ENCODE measurements at places on chromosomes 11 and 22. TPM values are rescaled to one million over a fixed set of nuclear protein-coding genes. Genes with fewer than 3 reads are reported as not detected.

- no peak for DNase-seq
Observed at GRCh38 chr11:14451825-14452224, 47.8 kb downstream of the COPB1 start.

The SMTNL1 gene
- total RNA-seq, result not detected

DNA sequence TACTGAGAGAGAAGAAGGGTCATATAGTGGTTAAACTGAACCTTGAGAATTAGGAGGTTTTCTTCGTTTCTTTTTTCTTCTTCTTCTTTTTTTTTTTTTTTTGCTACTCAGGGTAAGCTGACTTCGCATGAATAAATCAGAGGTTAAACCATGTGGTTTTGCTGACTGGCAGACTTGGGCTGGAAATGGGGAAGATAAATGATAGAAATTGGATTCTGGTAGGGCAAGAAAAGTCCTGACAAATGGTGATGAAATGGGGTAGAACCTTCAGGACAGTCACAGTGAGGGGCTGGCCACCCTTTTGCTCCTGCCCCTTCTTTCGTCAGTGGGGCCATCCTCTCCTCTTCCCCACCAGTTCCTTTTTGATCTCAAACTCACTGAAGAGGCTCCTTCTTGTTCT lies 1.6 kb upstream of the SWAP70 start:
- DNase-seq, result no peak

- peak; percentile 3 for DNase-seq
Observed at GRCh38 chr11:1193326-1194230, 29.3 kb upstream of the MUC5B start.

The NXPE1 gene
- total RNA-seq, result not detected

DNA sequence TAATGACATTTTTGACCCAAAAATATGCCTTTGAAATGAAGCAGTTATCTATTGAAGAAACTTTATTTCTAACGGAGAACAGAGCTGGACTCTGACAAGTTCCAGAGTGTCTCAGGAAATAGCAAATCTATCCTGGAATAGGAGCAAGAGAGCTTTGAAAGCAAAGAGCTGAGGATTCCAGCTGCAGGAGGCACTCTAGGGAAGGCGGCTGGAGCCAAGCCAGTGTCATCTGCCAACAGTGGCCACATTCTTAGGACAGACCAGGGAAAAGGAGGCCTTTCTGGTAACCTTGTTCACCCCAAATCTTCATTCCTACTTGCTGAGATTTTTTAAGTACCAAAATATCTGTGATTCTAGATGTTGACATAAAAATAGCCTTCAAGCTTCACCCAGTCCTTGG lies 493.5 kb upstream of the B3GAT1 start:
- DNase-seq, result no peak

GRCh38 chr11:132114185-132114584 lies 743.8 kb downstream of the NTM start:
- peak; percentile 10 for DNase-seq

- DNase-seq, result no peak
Observed at GRCh38 chr22:44482776-44483175, 15.3 kb downstream of the RTL6 start.

The OR52E8 gene
- total RNA-seq, result not detected

The GAL3ST1 gene
- 0.29 TPM for total RNA-seq

DNA sequence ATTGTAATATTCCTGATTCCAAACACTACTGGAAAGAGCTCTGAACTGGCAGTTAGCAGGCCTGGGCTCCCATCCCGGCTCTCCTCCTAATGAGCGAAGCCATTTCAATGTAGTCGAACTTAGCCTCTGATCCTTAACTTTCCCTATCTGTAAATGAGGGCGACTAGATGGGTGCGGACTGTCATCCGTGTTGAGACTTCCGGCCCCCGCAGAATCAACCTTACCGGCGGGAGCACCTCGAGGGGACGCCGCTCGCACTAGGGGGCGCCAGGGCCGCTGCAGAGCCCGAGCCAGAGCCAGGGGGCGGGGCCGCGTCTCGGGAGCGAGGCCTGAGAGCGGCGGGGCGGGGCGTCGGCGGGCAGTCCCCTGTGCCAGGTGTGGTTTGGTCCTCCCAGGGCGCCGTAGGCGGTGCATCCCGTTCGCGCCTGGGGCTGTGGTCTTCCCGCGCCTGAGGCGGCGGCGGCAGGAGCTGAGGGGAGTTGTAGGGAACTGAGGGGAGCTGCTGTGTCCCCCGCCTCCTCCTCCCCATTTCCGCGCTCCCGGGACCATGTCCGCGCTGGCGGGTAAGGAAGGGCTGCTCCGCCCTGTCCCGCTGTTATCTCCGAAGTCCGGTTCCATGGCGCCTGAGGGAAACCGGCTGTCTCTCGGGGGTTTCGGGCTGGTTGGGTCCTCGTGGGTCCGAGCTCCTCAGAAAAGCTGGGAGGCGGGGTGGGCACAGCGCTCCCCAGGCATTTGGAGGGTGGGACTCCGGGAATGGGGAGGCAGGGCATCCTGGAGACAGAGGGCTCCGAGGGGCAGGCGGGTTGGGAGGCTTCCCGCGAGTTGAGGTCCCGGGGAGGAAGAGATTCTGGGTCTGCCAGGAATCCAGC lies at the start of gene LIMK2:
LIMK2 (plus strand) TSS at position 437 of the 869 bp plus-strand sequence; CDS start at position 548, 111 bp downstream.
- peak; percentile 98 for DNase-seq

The OR6T1 gene
- not detected for total RNA-seq

DNA sequence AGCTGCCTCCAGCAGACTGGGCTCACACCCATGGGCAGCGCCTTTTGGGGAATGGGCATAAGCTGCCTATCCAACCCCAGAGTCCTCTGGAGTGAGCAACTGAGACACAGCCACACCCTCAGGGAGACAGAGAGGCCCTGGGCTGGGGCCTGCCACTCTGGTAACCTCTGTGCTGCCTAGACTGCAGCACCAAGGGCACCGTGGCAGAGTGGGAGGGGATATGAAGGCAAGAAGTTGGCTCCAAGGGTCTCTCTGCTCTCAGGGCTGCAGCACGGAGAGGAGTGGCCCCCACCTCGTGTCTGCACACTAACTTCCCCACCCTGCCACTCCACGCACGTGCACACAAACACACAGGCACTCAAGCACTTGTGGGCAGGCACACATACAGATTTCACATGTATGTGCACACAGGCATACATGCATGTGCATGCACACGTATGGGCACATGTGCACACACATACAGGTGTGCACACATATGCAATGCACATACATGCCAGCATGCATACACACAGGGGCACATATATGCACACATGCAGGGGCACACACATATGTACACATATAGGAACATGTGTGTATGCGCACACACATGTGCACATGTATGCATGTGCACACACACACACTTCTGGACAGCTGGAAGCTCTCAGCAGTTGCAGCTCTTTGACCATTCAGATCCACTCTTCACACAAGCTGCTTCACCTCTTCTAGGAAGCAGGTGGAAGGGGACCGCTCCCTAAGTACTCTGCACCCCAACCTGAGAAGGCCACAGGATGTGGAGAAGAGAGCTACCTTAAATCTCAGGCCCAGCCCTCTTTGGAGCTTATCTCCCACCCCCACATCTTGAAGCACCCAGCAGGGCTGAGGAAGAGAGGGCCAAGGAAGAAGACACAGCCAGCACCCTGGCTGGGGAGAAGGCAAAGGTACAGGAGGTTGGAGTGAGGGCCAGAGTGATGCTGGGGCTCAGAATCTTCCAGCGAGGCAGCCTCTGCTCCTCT lies 4.3 kb downstream of the IGSF9B start:
- DNase-seq, result no peak

The ENTHD1 gene
- total RNA-seq, result 0.64 TPM

The USP2 gene
- total RNA-seq, result 0.35 TPM

- no peak for DNase-seq
Observed at GRCh38 chr22:38269466-38269865, 3.3 kb downstream of the TMEM184B start.

DNA sequence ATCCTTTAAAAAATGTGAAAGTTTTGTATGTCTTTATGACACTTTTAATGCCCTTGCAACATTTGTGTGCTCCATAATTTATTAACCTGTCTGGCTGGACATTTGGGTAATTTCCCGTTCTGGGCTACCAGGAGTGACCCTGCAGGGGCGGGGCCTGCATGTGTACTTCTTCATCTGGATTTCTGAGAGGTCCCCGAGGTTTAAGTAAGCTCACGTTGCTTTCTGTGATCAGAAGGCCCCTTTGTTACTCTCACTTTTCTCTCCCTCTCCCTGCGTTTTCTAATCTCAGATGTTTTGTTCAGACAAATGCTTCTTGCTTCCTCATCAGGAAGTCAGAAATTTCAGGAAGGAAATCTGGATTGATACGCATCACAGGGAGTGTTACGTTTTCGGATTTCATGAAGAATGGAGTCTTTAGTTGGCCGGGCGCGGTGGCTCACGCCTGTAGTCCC lies 78.9 kb upstream of the CRYBB3 start:
- DNase-seq, result no peak

- DNase-seq, result no peak
Observed at GRCh38 chr22:36148411-36148810, 12.1 kb downstream of the APOL3 start.

GRCh38 chr11:59510941-59511589 lies at the start of gene OR4D9:
TSS of gene OR4D9 (plus strand) at chr11:59511539. CDS start at chr11:59514913, 3,374 bp downstream.
- peak; percentile 29 for DNase-seq

The ADAMTS8 gene
- not detected for total RNA-seq

The KRTAP5-8 gene
- total RNA-seq, result not detected

DNA sequence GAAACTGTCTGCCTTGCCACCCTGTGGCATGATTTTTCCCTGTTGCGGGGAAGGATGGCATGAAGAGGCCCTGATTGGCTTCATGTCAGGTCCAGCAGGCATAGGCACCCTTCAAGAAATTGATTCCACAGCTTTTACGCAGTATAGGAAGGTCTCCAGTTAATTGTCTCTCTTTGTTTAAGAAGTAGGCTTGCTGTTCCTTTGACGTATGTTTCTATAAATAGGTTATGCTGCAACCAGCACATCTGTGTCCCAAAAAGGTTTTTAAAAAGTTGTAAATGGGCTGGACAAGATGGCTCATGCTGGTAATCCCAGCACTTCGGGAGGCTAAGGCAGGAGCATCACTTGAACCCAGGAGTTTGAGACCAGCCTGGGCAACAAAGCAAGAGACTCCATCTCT lies 62.6 kb downstream of the CD6 start:
- DNase-seq, result no peak

DNA sequence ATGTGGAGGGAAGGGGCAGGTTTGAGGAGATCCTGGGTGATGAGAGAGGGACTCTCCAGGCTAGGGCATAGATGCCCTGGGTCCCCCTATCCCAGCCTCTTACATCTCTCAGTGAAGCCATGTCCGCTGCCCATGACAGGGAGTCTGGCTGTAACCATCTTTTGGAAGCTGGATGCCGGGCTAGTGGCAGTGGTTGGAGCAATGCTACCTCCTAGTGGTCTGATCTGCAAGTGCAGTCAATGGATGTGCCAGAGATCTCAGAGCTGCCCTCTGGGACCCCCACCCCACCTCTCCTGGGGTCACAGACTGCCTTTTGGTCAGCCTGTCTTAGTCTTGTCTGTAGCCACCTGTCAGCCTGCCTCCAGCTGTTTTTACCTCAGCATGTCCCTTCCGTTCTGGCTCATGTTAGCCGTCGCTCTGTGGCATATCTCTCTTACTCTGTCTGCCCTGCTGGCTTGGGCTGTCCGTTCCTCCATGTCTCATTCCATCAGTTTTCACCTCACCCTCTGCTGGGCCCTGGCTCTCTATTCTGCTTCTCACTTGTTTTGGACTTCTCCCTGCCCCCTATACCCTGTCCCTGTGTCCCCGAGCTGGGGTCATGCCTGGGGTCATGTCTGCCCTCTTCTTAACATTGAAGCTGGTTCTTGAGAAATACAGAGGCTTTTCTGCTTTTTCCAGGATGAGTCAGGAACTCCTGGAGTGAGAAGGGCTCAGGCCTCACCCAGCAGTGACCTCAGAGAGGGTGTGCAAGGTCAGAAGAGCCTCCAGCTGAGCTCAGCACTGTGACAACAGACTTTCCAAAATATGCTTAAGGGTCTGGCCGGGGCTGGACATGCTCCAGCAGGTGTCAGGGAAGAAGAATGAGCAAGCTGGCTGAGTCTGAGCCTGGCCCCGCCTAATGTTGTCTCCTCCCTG lies 52.0 kb upstream of the THY1 start:
- peak; percentile 79 for DNase-seq

DNA sequence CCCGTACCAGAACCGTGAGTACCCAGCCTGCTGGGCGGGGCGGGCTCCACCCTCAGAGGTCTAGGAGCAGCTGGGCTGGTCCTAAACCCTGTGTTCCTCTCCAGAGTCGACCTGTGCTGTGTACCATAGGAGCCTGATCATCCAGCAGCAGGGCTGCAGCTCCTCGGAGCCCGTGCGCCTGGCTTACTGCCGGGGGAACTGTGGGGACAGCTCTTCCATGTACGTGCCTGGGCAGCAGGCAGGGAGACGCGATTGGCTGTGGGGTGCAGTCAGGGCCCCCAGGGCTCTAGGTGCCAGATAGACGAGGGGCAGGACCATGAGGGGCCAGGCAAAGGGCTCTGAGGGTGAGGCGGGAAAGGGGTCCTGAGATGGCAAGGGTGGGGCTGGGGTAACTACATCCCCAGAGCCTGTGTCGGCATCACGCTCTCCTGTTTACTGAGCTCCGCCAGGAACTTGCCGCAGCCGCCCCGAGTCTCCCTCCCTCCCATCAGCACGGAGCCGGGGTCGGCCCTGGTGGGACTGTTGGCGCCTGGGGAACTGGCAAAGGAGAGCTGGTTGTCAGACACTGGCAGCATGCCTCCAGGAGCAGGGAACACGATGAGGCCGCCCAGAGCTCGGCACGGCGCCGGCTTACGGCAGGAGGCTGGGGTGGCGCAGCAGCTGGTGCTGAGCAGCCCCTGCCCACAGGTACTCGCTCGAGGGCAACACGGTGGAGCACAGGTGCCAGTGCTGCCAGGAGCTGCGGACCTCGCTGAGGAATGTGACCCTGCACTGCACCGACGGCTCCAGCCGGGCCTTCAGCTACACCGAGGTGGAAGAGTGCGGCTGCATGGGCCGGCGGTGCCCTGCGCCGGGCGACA lies 22.9 kb upstream of the MUC5B start:
- peak; percentile 3 for DNase-seq

GRCh38 chr11:12192794-12193514 lies 82.6 kb downstream of the MICAL2 start:
- no peak for DNase-seq

DNA sequence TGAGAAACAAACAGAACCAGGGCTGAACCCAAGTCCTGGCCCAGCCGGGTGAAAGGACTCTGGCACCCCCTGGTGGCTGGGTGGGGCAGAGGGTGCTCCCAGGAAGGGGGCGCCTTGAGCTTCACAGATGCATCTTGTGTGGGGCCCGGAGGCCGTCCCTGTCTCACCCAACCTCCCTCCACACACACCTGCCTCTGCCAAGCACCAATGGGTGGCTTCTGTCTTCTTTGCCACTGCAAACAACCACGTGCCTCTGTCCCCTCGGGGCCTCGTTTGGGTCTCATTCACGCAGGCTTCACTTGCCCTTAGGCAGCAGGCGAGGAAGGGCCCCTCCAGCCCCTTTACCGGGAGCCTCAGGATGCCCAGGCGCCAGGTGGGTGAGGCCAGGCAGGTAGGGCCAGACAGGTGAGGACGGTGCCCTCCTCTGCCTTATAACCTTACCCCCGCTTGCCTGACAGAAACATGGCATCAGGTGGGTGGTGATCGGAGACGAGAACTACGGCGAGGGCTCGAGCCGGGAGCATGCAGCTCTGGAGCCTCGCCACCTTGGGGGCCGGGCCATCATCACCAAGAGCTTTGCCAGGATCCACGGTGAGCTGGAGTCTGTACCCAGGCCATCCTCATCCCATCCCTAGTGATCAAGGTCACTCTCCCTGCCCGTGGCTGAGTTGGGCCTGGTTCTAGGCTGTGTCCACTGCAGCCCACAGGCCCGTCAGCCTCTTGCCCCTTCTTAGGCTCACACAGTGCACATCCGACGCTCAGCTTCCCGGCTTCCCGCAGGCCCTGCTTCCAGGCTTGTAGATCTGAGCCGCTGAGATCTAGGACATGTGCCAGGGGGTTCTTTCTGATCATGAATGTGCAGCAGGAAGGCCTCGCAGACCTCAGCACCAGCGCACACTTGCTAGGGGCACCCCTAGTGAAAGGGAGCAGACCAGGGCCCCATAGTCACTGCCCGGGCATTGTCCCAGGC lies 17.2 kb downstream of the POLR3H start:
- peak; percentile 60 for DNase-seq

All from activated naive CD4-positive, alpha-beta T cell treated with anti-CD3 and anti-CD28 coated beads for 36 hours (primary cell).